CD4-positive, alpha-beta T cell treated with Interleukin-2 at 100 ng/mL for 4 hours (primary cell): ENCODE measurements at places on chromosomes 16 and 17.

DNA sequence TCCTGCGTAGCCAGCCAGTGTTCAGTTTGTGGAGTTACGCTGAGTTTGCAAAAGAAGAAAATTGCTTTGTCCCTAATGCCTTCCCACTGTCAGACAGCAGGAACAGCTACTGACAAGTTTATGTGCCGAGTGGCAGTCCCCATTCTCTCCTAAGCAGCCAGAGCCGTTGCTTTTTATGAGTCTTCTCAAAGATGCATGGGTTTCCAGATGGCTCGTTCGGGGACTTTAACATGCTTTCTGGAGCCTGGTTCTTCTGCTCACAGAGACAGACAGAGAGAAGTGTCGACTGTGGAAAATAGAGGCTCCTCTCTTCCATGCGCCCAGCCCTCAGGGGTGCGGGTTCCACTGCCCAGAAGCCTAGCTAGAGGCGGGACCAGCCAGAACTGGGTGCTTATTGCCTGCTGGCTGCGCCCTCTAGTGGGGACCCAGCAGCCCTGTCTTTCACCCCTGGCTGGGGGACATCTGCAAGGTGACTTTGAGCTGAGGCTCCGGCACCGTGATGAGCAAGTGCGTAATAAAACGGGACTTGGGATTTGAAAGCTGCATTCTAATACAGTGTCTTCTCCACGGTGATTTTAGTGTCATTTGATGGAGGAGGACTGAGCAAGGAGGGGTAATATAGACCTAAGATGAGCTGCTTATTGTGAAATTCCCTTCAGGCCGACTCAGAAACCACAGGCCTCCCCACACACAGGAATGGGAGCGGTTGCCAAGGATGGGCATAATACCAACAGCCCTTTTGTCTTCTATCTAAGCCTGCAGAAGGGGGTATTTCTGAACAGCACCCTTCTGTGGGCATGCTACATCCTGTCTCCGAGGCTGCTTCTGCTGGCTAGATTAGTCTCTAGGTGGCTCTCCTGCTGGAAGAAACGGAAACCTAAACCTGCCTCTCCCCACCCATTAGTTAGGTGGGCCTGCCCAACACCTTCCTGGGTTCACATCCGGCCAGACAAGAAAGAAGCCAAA lies 73.1 kb downstream of the CCDC182 start:
- peak; percentile 77 for DNase-seq

- DNase-seq: no peak
Measured at GRCh38 chr16:11667221-11667823, 933 bp upstream of the SNN start.

DNA sequence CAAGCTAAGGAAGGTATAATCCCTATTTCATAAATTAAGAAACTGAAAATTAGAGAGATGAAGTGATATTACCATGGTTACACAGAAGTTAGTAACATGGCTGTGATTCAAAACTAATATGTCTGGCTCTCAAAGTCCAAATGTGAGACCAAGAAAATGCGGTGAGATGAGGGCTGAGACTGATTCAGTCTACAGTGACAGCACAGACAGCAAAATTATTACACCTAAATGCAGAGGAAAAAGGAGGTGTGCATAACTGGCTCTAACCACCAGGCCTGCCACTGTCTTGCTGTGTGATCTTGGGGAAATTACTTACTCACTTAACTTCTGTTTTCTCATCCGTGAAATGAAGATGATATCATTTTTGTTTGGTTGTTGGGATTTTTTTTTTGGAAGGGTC lies 270.0 kb upstream of the SOX9 start:
- DNase-seq: no peak

- DNase-seq: no peak
Measured at GRCh38 chr17:82830249-82830661, 9.6 kb downstream of the ZNF750 start.

DNA sequence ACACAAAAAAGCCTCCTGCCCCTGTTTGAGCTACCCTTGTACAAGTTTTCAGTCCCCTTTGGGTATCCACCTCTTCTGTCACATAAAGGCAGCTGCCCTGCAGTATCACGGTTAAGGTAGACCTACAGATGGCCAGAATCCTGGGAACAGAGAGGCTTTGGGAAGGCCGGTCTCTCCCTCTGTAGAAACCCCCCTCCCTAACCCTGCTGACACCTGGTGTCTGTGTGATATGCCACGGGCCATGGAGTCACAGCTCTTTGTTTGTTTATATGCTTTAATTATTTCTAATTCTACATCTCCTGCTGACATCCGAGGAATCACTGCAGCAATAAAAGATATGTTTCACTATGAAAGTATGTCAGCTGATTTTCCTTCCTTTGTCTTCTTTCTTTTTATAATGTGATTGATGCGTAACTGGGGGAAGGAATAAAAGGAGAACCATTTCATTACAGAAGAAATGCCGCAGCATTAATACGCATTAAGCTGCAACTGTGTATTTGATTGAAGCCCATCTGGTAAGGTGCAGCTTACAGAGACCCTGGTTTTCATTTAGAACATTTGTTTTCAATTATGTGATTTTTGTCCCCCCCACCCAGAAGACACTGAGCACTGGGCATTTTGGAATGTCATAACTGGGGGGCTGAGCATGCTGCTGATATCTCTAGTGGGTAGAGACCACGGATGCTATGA lies 142.1 kb downstream of the SLC39A11 start:
- no peak for DNase-seq

- no peak for DNase-seq
Measured at GRCh38 chr17:39018267-39019134, 51.3 kb upstream of the FBXO47 start.

GRCh38 chr17:43140396-43141332 lies 15.5 kb upstream of the BRCA1 start:
- DNase-seq: no peak

DNA sequence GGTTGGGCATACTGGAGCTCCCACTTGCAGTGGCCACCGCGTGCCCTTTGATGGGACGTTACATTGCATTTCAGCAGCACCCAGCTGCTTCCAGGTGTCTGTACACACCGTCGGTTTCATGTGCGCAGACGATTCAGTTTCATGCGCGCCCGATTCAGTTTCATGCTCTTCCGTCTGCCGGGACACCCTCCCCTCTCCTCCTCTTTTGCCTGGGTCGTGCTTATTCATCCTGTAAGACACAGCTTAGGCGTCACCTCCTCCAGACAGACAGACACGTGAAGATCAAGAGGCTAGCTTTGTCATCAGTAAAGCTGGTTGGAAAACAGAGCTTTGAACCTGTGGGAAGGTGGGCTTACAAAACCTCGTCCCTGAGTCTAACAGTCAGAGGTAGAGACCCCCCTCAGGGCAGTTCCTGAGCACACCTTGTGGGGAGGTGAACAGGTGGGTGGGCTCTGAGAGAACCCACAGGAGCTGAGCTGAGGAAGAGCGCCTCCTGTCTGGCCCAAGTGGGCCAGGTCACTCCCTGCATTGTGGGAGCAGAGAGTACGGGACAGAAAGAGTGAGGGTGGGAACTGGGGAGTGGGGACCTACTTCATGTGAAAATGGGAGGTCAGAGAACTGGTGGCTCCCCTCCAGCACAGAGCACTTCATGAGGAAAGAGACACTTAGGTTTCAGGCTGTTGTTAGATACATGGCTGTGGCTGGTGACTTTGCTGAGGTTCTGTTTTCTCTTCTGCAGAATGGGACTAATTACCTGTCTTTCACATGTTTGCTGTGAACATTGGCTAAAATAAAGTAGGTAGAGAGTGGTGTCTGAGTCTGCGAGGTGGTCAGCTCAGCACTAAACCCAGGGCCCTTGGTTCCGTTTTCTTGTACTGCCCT lies 122.1 kb downstream of the SNX29 start:
- no peak for DNase-seq
